ENCODE measurements at places on chromosomes 4 and X. TPM values are rescaled to one million over a fixed set of nuclear protein-coding genes. Genes with fewer than 3 reads are reported as not detected.
A peak's percentile ranks its signal among the peaks of the same experiment; 100 is the strongest.

Gene PCDH11X
- not detected for total RNA-seq

DNA sequence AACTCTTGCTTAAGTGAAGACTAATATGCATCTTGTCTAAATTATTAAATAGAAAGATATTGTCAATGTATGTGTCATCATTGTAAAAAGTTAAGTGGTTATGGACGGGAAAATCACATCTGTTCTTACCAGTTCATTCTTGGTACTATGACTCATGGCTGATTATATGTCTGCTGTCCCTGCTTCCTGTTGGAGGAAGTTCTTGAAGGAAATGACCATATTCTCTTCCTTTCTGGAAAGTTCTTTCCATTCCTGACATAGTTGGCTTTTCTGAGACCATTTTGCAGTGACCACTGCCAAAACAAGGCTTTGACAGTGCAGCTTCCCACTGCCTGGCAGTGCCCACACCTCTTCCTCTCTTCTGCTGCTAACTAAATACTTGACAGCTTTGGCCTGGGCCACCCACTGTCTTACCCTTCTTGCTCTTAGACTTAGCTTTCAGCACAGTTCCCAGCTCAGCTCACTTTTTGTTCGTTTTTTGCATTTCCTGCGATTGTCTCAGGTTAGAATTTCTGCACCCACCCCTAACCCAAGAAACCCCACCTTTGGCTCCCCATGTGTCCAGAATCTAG lies 13.2 kb upstream of the CLDN24 start:
- no peak for DNase-seq
- peaks cover 3% of the 10 kb centered on the region for H3K27me3 ChIP-seq
- no peaks in the 10 kb centered on the region for H3K36me3 ChIP-seq
- no peak overlapping the region for H3K27ac ChIP-seq
- peaks cover 4% of the 10 kb centered on the region for H3K4me1 ChIP-seq

DNA sequence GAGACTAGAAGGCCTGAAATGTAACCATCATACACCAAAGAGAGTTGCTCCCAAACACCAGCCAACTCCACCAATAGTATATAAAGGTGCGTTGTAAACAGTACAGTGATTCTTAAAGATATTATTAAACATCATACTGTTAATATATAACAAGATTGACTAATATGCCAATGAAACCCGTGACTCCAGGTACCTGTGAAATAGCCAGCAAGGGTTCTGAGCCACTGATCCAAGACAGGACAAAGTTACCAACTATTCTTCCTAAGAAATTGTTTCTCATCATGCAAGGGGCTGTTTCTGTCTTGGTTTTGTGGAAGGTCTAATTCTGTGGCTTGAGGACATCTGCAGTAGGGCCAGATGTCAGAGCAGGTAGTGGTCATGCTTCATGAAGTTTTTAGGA lies 47.2 kb downstream of the FHL1 start:
- H3K27ac ChIP-seq: no peak overlapping the region
- DNase-seq: no peak
- no peaks in the 10 kb centered on the region for H3K27me3 ChIP-seq
- peaks cover 41% of the 10 kb centered on the region for H3K4me1 ChIP-seq
- H3K4me3 ChIP-seq: no peak overlapping the region
- peaks cover 8% of the 10 kb centered on the region for H3K36me3 ChIP-seq

GRCh38 chrX:52220936-52221335 lies 36.2 kb downstream of the MAGED4 start:
- no peaks in the 10 kb centered on the region for H3K36me3 ChIP-seq
- no peaks in the 10 kb centered on the region for H3K27me3 ChIP-seq
- H3K27ac ChIP-seq: no peak overlapping the region
- DNase-seq: no peak

Gene RAB41
- total RNA-seq: not detected

Gene STK26
- 66.0 TPM for total RNA-seq

DNA sequence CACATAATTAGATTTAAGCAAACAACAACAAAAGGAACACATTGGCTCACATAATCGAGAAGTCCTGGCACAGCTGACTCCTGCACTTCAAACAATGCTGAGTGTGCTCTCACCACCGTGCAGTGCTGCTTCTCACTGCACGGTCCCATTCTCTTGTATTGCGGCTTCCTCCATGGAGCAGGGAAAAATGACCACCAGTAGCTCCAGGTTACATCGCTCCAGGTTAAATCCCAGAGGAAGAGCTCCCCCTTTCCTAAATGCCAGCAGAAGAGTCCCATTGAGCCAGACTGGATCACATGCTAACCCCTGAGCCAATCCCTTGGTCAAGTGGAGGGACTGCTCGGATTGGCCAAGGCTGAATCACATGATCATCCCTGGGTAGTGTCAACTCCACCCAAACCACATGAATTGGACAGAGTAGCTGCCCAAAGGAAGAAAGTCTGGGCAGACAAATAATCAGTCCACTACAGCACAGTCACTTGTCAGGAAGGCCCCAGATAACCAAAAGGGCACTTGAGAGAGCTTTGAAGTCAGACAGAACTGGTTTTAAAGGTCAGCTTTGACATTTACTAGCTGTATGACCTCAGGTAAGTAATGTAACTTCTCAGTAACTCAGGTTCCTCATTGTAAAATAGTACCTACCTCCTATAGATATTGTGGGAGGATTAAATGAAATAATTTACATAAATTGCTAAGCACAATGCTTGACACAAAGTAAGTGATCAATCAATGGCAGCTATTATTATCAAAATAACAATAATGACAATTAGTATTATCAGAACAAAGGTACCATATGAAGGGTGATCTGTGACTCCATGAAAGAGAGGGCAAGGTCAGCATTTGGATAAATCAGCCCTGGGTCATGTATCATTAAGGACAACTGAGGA lies 14.3 kb downstream of the TEC start:
- no peak for DNase-seq
- no peaks in the 10 kb centered on the region for H3K27me3 ChIP-seq
- no peaks in the 10 kb centered on the region for H3K36me3 ChIP-seq
- no peak overlapping the region for H3K27ac ChIP-seq
- no peak overlapping the region for H3K4me3 ChIP-seq
- H3K4me1 ChIP-seq: no peaks in the 10 kb centered on the region

DNA sequence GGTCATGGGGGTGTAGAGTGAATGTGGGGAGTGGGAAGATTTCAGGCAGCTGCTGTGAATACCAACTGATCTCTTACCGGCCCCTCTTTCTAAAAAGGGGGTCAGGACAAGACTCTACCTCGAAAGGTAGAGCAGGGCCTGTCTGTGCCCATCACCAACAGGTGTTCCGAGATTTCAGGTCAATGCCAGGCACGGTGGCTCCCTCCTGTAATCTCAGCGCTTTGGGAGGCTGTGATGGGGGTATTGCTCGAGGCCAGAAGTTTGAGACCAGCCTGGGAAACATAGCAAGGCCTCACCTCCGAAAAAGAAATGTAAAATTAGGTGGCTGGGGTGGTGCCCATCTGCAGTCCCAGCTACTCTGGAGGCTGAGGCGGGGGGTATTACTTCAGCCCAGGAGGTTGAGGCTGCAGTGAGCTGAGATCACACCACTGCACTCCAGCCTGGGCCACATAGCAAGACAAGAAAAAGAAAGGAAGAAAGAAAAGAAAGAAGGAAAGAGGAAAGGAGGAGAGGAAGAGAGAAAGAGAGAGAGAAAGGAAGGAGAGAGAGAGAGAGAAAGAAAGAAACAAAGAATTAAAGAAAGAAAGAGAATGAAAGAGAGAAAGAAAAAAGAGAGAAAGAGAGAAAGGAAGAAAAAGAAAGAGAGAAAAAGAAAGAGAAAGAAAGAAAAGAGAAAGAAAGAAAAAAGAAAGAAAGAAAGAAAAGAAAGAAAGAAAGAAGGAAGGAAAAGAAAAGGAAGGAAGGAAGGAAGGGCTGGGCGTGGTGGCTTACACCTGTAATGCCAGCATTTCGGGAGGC lies 50.1 kb downstream of the CRLF2 start:
- H3K27me3 ChIP-seq: peaks cover 9% of the 10 kb centered on the region
- peaks cover 2% of the 10 kb centered on the region for H3K36me3 ChIP-seq
- peaks cover 12% of the 10 kb centered on the region for H3K4me1 ChIP-seq
- peak; percentile 37 for DNase-seq

DNA sequence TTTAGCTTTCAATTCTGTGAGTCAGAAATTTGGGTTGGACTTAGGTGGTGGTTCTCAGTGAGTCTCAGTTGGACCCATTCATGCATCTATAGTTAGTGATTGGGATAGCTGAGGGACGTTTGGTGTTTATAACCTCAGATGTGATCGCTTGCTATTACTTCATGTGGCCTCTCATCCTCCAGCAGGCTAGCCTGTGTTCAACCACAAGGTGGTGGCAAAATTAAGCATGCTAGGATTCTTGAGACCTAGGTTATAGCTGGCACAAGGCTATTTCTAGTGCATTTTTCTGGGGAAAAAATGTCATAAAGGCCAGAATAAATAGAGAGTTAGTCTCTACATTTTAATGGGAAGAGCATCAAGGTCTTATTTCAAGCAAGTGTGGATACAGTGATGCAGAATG lies 10.9 kb upstream of the GRPR start:
- no peak overlapping the region for H3K27ac ChIP-seq
- H3K36me3 ChIP-seq: no peaks in the 10 kb centered on the region

Gene SMPX
- total RNA-seq: not detected

Gene PPEF2
- total RNA-seq: 0.23 TPM

DNA sequence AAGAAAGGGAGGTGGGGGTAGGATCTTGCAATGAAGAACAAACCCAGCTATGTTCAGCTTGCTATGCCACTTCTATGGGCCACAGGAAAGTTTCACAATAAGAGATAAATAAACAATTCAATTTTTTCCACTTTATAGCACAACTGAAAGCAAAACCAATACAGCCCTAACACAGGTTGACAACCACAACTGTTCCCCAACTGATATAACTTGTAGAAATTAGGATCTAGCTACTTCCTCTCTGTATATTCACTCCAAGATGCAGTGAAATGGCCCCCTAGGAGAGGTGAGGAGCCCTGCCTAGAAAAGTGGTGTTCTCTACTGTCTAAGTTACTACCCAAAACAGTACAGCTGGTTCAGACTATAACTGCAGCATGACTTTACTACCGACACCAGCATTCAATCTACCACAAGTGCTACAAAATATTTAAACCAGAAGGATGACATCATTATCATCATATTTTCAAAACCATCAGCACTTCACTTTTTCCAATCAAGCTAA lies 77.0 kb downstream of the FBXW7 start:
- peaks cover 3% of the 10 kb centered on the region for H3K36me3 ChIP-seq
- H3K4me1 ChIP-seq: peaks cover 57% of the 10 kb centered on the region

DNA sequence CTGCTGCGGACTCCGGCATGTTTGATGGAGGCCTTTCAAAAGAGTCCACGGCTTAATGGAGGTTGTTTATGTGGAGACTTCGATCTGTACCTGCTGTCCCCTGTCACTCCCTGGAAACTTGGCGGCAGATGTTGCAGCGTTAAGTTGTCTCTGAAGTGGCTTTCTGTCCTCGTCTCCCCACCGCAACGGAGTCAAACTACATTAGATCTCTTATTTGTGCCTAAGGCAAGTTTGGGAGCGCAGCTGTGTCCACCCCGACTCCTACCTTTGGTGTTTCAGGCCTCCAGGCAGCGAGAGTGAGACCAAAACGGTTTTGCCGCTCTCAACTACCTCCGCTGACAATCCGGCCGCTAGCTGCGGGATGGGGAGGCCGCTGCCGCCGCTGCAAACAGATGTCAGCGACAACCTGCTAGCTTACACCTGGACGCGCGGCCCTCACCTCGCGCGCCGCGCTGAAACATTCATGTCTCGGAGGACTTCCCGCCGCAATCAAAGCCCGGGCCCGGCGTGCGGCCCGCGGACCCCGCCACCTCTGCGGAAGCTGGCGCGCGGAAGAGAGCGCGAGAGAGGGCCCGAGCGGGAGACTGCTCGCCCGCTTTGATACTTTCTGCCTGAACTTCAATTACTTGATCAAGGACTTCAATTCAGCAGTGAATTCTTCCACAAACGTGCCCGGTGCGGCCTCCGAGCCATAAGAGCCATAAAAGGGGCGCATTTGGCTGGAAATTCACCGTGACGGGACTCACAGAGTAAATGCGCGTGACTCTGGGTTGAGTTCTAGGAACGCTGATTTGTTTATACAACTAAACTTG lies 108.4 kb downstream of the ANTXR2 start:
- DNase-seq: no peak
- H3K4me1 ChIP-seq: no peaks in the 10 kb centered on the region
- H3K4me3 ChIP-seq: no peak overlapping the region
- no peak overlapping the region for H3K27ac ChIP-seq
- peaks cover 21% of the 10 kb centered on the region for H3K36me3 ChIP-seq

- no peak for DNase-seq
- no peaks in the 10 kb centered on the region for H3K4me1 ChIP-seq
- H3K27me3 ChIP-seq: no peaks in the 10 kb centered on the region
- H3K4me3 ChIP-seq: no peak overlapping the region
- no peaks in the 10 kb centered on the region for H3K36me3 ChIP-seq
These were observed 283.0 kb downstream of the GASK1B start for GRCh38 chr4:157889788-157890187.

DNA sequence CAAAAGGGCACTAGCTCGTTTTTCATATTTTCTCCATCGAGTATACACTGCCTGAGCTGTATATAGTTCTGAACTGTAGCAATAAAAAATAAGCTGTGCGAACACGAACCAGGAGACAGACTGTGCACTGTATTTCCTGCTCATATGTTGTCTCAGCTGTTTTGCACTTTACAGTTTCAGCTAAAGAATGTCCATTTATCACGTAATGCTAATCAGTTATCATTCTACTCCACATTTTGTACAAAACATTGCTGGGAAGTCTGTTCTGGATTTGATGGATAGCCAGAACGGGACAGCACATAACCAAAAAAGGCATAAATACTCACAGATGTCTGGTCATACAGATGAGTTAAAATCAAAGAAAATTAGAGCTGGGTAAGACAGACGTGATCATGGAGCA lies 315.5 kb upstream of the ADGRL3 start:
- no peak overlapping the region for H3K4me3 ChIP-seq
- no peaks in the 10 kb centered on the region for H3K27me3 ChIP-seq
- H3K4me1 ChIP-seq: no peaks in the 10 kb centered on the region
- no peak overlapping the region for H3K27ac ChIP-seq
- no peak for DNase-seq
- no peaks in the 10 kb centered on the region for H3K36me3 ChIP-seq

Gene DCX
- not detected for total RNA-seq

Gene RNF128
- not detected for total RNA-seq

DNA sequence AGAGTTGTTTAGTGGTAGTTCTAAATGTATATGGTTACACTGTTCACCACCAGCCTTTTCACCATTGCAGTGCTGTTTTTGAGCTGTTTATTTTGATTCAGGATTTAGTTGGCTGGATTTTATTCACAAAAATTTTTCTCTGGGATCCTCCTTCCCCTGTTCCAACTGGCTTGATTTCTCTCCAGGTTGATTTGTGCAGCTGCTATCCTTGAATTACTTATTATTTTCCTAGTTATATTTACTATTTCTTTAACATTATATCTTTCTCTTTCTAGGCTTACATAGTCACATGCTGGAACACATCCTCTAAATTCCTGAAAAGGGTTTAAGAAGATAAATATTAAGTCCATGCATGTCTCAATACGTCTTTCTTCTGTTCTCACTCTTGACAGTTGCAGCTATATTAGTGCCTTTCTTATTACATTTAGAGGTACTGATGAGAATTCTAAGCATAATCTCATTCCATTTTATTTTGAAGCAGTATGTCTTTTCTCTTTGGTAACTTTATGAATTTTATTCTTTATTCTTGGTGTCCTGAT lies 82.2 kb downstream of the SUPT20HL2 start:
- peaks cover 5% of the 10 kb centered on the region for H3K4me1 ChIP-seq
- H3K36me3 ChIP-seq: no peaks in the 10 kb centered on the region
- no peak overlapping the region for H3K27ac ChIP-seq
- DNase-seq: no peak
- peaks cover 4% of the 10 kb centered on the region for H3K27me3 ChIP-seq
- H3K4me3 ChIP-seq: no peak overlapping the region

GRCh38 chr4:145936997-145937901 lies 1.4 kb downstream of the ZNF827 start:
- peaks cover 14% of the 10 kb centered on the region for H3K36me3 ChIP-seq
- peak overlapping the region; percentile 95 for H3K4me3 ChIP-seq
- no peaks in the 10 kb centered on the region for H3K27me3 ChIP-seq
- H3K27ac ChIP-seq: peak overlapping the region; percentile 97
- peak; percentile 87 for DNase-seq

Measured in activated CD4-positive, alpha-beta T cell treated with anti-CD3 and anti-CD28 coated beads, Interleukin-2, amount 10 ng/mL, durations not matched to agents 24 days and 14 days (primary cell).